Stimulated activated CD8-positive, alpha-beta memory T cell treated with anti-CD3 and anti-CD28 coated beads, Interleukin-12 subunit alpha, Interleukin-12 subunit beta, amount 100 ng/mL, for 1 hour (primary cell): ENCODE measurements at places on chromosomes 3 and 15.

DNA sequence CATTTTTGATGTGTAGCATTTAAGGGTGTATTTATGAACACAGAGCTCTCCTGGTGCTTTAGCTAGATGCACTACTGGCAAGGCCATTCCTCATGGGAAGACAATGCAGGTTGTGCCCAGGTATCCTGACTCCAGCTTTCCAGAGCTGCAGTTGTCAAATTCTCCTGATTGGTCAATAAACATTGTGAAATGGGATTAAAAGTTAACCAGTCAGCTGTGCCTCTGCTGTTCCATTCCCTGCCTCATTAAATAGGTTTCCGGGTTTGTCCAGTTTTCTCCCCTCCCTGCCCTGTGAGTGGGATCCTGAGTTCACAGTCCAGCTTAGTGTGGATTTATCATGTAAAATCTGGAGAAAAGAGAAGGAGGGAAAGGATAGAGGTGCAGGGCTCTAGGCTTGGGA, 207.3 kb downstream of the SQOR start:
- no peak for DNase-seq

GRCh38 chr3:59839810-59840515, 790.1 kb upstream of the CFAP20DC start:
- DNase-seq: no peak

GRCh38 chr3:111861391-111861790, 2.3 kb downstream of the PHLDB2 start:
- no peak for DNase-seq

- DNase-seq: no peak
Observed at GRCh38 chr3:9100513-9100894, 137.2 kb upstream of the RAD18 start.
